ENCODE measurements at places on chromosomes 4 and X.

GRCh38 chr4:98222306-98222705 lies 38.9 kb upstream of the RAP1GDS1 start:
- DNase-seq = no peak

GRCh38 chr4:705278-706082 lies at the start of gene PCGF3:
Gene PCGF3, plus strand, starts transcription at chr4:705832. Its CDS starts 27,849 bp downstream, at chr4:733681.
- DNase-seq = peak; percentile 98

GRCh38 chr4:38757945-38758600 lies 24.7 kb downstream of the TLR10 start:
- no peak for DNase-seq

DNA sequence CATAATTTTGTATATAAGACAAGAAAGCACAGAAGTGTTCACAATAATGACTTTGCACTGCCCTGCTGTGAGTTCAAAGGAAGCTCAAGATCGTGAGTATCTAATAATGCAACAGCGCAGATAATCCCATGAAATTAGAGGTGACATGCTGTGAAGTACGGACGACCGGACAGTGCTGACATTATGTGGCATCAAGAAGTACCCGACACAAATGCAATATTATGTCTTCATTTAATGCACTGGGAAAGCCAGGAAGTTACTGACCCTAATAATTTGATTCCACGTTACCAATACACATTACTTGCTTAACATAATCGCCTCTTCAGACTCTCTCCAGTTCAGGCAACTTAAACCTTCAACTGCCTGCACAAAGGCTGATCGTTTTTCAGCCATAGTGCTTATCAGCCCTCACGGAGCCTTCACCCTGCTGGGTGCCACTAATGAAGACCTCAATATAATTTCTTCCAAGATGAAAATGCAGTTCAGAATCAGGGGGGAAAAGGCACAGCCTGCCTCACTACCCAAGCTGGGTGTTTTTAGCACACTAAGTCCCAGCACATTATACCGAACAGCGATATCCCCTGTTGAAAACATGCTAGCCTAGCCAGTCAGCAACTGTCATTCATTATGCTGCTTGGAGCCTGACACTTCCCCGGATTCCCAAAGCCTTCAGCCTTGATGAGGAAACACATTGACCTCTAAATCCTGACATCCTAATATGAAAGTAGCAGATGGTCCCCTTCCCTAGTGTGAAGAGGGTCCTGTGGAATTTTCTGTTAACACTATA lies 56.1 kb downstream of the SLC7A11 start:
- DNase-seq = no peak

GRCh38 chr4:41154010-41154813 lies 60.1 kb downstream of the APBB2 start:
- DNase-seq = no peak

DNA sequence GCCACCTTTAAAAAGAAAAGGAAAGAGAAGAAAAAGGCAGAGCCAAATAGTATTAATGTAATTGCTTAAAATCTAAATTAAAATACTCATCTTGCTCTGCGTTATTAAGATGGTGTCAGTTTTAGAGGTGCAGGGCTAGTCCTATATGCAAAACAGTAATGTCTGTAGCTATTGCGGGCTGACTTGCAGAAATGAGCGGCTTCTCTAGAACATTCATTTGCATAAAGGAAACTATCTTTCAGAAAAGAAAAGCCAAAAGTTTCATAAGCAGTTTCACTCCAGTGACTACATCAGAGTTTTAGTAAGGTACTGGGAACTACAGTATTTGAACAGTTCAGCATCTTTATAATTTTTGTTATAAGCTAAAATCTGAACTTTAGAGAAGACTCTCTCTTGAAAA lies 6.0 kb downstream of the SMAD1 start:
- DNase-seq = peak; percentile 7

DNA sequence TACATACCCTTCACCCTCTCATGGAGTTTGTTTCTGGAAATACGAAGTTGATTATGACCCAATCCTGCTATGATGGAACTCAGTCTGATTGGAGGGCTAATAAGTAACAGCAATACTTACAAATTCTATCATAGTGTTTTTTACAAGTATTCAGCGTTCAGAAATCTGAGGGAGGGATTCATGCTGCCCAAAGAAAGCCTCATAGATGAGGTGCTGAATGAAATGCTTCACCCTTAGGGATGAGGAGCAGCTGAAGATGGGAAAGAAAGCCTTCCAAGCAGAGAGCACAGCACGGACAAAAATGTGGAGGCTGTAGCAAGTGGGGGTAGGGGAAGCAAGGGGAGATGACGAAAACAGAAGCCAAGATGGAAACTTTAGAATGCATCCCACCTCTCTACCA lies 27.9 kb upstream of the TBC1D1 start:
- no peak for DNase-seq

DNA sequence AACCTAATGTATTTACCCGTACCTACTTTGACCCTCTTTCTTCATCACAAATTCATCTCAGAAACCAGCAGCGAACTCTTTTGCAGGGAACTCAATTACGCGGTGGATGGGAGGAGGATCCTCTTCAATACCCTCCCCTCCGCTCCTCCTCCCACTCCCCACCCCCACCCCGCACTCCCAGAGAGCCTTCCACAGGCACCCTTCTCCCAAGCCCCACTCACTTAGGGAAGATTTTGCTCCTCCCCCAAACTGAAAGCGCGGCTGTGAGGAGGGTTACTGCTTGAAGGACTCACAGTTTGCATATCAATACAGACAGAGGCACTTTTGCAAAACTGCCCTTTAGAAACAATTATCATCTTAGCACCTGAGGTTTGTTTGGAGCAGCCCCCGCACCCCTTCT lies 960 bp upstream of the IL1RAPL1 start:
- DNase-seq = no peak

DNA sequence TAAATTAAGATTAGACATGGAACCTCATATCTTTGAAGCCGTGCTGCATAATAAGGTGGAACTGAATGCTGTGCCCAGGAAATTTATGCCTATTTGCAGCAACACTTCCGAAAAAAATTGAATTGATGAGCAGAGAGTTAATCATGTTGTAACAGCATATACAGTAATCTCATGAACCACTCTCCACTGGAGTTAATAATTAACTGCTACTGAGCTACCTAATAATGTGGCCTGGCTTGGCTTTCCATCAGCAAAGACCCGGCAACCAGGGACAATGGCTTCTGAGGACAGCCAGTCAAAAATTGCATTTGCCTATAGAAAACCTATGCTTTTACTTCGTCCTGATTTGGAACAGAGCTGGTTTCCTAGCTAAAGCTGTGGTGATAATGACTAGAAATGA lies 63.8 kb upstream of the GATB start:
- no peak for DNase-seq

- no peak for DNase-seq
These were observed 27.2 kb downstream of the FAM199X start for GRCh38 chrX:104193485-104193884.

DNA sequence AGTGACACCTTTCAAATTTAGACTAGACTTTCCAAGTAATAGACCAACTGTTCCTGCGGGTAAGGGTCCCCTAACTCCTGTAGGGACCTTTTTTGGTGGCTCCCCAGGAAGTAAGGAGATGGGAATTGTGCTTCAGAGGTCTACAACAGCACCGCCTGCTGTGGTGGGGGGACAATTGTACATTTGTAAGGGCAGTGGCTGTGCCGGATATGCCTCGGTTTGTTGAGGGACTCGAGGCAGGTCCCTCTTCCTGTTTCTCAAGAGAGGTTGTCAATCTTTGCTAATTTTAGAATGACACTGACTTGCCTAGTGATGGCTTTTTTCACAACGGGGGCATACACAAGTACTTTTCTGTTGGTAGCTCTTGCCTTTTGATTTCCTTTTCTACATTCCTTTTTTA lies 15.5 kb upstream of the HSD17B11 start:
- no peak for DNase-seq

- DNase-seq = no peak
These were observed 1716.6 kb downstream of the PCDH7 start for GRCh38 chr4:32436816-32437215.

Measured in stimulated activated CD4-positive, alpha-beta T cell treated with anti-CD3 and anti-CD28 coated beads, Interleukin-12 subunit alpha, Interleukin-12 subunit beta, amount 100 ng/mL, for 24 hours (primary cell).